ENCODE measurements at places on chromosomes 12 and 14.

DNA sequence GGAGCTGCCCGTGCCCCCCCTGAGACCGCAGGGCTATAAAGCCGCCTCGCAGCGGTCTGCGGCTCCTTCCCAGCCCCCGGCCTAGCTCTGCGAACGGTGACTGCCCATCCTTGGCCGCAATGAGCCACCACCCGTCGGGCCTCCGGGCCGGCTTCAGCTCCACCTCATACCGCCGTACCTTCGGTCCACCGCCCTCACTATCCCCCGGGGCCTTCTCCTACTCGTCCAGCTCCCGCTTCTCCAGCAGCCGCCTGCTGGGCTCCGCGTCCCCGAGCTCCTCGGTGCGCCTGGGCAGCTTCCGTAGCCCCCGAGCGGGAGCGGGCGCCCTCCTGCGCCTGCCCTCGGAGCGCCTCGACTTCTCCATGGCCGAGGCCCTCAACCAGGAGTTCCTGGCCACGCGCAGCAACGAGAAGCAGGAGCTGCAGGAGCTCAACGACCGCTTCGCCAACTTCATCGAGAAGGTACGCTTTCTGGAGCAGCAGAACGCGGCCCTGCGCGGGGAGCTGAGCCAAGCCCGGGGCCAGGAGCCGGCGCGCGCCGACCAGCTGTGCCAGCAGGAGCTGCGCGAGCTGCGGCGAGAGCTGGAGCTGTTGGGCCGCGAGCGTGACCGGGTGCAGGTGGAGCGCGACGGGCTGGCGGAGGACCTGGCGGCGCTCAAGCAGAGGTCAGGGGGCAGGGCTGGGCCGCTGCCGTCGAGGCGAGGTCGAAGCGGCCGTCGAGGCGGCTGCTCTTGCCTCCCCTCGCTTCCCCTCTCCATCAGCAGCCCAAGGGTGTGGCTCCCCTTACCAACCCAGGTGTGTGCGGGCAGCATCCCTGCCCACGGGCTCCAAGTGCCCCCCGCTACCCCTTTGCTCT is at the start of gene PRPH:
Gene PRPH, plus strand, starts transcription at position 66 of the 855 bp plus-strand sequence. Its CDS starts 54 bp downstream, at position 120.
- DNase-seq: no peak

DNA sequence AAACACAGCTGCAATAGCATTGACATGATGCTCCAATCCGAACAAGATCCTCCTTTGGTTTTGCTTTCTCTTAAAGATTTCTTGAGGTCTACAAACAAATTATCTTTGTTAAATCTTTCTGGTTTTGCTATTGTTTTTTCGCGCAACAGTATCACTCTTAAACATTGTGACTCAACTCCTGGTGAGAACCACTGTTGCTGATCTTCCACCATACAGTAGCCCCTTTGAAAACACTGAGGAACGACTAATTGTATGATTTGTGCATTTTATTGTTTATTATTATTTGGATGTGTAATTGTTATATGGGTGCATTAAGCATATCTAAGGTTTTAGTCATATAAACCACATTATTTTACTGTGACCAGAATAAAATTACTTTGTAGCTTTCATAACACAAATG is 282.8 kb downstream of the EGLN3 start:
- no peak for DNase-seq

DNA sequence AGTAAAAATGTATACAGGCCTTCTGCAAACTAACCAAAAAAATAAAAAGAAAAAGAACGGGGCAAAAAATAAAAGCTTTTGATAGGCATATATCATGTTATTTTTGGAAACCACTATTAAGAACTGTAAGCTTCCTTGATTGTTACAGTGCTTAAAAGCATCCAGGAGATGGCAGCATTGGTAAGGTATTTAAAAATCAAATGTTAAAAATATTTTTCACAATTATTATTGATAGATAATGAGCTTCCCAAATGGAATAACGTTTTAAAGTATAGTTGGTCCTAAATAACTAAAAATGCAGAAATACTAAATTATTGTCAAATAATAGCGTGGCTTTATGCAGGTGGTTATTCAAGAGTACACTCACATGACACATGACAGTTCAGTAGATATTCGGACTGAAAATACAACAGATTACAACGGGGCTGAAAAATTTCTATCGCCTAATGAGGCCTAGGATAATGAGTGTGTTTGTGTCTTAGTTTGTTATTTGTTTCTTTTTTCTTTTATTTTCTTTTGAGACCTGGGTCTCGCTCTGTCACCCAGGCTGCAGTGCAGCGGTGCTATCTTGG is 127.2 kb upstream of the ATF7IP start:
- no peak for DNase-seq

DNA sequence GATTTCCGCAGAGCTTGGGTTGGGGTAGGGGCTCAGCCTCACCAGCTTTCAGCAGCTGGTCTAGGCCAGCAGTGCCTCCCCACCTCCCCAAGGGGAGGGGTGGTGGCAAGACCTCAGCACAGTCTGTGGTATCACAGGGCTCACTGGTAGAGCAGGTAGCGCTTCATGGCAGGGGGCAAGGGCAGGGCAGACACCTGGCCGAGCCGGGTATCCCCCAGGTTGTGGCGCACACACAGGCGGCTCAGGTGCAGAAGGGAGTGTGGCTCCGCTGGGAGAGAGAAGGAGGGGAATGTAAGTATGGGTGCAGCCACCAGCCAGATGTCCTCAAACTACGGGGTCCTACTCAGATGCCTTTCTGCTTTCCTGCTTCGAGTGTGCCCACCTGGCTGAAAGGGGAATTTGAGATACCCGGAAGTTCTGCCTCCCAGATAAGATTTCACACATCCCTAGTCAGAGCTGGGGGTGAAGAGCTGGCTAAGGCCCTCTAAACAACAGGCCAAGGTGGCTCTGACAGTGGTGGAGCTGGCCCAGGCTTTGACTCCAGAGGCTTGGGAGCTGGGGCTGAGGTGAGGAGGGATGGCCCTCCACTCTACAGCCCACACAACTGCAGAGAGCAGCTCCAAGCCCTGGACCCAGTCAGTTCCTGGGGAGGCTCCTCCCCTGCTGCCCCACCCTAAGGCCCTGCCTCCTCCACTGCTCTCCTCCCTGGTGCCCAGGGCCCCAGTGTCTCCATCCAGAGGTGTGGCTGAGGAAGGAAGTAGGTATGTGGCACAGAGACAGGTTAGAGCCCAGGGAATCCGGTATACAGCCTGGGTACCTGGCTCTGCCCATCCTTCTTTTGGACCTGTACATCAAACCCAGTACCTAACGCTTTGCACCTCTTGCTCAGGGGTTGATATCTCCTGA is 1.8 kb downstream of the SPSB2 start:
- peak; percentile 61 for DNase-seq

GRCh38 chr12:59717436-59717835 is 121.6 kb downstream of the SLC16A7 start:
- no peak for DNase-seq

GRCh38 chr12:83476695-83477690 is 790.3 kb downstream of the TMTC2 start:
- DNase-seq: no peak

DNA sequence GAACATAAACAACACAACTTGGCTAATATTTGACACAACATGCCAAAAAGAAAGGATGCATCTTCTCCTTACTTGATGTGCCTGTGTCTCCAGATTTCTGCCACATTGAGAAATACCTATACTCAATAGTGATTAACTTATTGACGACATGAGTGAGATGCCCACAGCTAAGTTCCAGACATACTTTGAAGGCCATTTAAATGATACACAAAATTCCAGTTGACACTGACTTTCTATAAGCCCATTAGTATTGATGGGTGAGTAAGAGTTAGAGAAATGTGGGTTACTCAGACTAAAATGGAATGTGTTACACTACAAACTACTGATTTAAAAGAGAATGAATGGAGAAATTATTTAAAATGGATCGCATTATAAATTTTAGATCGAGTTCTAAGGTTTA is 838.2 kb upstream of the MGAT4C start:
- no peak for DNase-seq

DNA sequence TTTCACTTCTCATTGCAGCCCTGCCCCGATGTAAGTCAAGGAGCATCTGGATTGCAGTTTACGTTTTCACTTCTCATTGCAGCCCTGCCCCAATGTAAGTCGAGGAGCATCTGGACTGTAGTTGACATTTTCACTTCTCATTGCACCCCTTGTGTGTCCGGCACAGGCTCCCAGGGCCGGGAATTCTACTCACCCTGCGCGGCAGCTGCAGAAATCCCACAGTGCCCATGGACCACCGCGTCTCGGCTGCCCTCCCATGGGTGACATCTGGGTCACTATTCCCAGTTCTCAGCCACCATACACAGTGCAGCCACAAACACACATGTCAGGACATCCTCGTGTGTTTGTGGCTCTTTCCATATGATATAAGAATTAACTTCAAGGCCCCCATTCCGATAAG is 378.5 kb downstream of the ADGRD1 start:
- DNase-seq: no peak

DNA sequence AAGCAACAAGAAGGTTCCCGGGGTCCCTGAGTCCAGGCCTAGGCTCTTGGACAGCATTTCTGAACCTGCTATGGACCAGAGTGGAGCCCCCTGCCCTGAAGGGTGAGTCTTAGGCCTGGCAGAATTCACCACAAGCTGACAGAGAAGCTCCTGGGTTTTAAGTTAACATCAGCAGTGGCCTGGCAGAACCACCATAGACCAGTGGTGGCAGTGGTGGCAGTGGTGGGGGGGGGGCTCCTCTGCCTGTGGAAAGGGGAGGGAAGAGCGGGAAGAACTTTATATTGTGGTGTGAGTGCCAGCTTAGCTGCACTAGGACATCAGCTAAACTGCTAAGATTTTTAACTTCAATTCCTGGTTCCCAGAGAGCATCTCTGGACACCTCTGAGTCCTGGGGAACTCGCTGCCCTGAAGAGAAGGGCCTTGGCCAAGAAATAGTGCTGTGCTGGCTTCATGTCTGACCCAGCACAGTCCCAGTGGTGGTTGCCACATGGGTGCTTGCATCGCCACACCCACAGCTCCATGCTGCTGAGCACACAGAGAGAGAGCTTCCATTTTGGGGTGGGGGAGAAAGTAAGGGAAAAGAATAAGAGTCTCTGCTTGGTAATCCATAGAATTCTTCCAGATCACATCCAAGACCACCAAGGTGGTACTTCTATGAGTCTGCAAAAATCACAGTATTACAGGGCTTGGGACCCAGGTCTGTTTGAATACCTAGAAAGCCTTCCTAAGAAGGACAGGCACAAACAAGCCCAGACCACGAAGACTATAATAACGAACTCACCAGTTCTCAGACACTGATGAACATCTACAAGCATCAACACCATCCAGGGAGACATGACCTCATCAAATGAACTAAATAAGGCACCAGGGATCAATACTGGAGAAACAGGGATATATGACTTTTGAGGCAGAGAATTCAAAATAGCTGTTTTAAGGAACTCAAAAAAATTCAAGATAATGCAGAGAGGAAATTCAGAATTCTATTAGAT is 20.4 kb upstream of the RNF212B start:
- DNase-seq: no peak

GRCh38 chr14:51094282-51094821 is 553 bp downstream of the TRIM9 start:
- DNase-seq: no peak
